ENCODE measurements at places on chromosomes 5 and 9. TPM values are rescaled to one million over a fixed set of nuclear protein-coding genes. Genes with fewer than 3 reads are reported as not detected.

DNA sequence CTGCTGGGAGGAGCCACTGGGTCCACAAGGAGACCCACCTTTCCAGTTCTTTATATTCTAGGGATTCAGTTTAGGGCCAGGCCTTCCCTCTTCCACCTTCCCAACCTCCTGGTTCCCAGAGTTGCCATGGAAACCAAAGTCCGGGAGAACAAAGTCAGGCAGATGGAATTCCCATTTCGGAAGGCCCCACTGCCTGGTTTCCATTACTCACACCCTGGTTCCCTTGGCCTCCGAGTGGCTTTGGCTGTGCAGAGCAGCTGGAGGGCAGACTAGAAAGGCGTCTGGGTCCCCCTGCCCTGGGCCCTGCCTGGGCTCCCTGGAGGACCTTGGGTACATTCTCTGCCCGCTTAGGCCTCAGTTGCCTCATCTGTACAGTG, 136.1 kb downstream of the RGS3 start:
- DNase-seq, result no peak

GRCh38 chr5:145982572-145983318, 46.4 kb downstream of the SH3RF2 start:
- DNase-seq, result no peak

DNA sequence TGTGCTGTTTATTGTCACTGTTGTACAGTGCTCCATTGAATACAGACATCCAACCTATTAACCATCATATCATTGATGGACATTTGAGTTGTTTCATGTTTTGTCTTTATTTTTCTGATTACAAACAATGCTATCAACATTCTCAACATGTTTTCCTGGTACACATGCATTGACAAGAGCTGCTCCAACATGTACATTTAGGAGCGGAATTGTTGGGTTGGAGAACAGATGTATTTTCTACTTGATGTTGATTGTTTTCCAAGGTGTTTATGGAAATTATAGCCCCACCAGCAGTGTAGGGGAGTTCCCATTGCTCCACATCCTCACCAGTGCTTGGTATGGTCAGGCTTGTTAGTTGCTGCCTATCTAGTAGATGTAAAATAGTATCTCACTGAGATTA, 204.1 kb upstream of the CLINT1 start:
- no peak for DNase-seq

GRCh38 chr9:2291980-2292704, 277.0 kb downstream of the SMARCA2 start:
- DNase-seq, result no peak

DNA sequence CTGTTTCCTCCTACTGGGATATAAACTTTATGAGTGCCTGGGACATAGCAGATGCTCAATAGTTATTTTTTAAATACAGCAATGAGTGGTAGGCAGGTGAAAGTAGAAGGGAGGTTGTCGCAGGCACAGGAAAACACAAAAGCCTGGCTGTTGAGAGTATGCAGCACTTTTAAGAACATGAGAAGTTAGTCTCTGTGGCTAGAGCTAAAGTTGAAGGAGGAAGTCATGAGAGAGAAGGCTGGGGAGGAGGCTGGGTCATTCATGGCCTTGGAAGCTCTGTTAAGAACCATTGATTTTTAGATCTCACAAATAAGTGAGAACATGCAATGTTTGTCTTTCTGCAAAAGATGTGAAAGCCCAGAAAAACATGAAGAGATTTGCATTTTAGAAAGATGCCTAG, 126.7 kb downstream of the PRKACG start:
- DNase-seq, result no peak

GRCh38 chr5:157275403-157275802, 9.5 kb downstream of the CYFIP2 start:
- DNase-seq, result no peak

GRCh38 chr5:33793276-33793675, 98.5 kb downstream of the ADAMTS12 start:
- DNase-seq, result no peak

GRCh38 chr5:82821846-82822633, 255.2 kb downstream of the TMEM167A start:
- no peak for DNase-seq

DNA sequence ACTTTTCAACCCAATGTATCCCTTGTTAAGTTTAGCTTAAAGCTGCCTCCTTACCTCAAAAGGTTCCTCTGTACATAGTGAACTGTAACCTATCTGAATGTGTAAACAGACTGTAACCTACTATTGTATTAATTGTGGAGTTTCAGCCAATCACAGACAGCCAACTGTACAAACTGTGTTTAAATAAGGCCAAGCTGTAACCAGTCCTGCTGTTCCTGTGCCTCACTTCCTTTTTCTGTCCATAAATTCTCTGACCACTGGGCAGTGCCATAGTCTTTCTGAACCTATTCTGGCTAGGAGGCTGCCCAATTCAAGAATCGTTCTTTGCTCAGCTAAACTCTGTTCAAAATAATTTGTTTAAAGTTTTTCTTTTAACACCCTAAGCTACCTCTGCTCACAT, 74.7 kb upstream of the DAPK1 start:
- no peak for DNase-seq

DNA sequence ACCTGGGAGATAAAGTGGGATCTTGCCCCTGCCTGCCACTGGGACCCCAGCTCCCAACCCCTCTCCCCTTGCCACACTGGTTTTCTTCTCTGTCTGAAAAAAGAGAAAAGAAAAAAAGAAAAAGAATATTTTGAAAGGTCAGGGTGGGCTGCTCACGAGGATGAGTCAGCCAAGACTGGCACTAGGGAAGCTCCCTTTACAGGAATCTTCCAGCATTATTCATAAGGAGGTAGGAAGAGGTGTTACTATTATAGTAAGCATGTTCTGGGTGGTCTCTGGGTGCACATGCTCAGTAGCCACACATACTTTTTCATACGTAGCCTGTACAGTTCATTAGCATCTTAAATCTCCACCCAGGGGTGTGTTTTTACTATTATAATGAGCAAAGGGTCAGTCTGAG, 46.8 kb upstream of the HAND1 start:
- no peak for DNase-seq

CDKN2B gene
- not detected for total RNA-seq

C9orf153 gene
- total RNA-seq, result 0.21 TPM

ENTPD2 gene
- 0.28 TPM for total RNA-seq

CTNND2 gene
- total RNA-seq, result not detected

SH3PXD2B gene
- total RNA-seq, result 0.49 TPM

MED10 gene
- total RNA-seq, result 82.6 TPM

PKD2L2 gene
- total RNA-seq, result 0.74 TPM

GPR151 gene
- not detected for total RNA-seq

RAB3C gene
- not detected for total RNA-seq

SLC6A3 gene
- not detected for total RNA-seq

C1QTNF3 gene
- total RNA-seq, result 5.1 TPM
